ENCODE measurements at places on chromosomes 3 and 15.

DNA sequence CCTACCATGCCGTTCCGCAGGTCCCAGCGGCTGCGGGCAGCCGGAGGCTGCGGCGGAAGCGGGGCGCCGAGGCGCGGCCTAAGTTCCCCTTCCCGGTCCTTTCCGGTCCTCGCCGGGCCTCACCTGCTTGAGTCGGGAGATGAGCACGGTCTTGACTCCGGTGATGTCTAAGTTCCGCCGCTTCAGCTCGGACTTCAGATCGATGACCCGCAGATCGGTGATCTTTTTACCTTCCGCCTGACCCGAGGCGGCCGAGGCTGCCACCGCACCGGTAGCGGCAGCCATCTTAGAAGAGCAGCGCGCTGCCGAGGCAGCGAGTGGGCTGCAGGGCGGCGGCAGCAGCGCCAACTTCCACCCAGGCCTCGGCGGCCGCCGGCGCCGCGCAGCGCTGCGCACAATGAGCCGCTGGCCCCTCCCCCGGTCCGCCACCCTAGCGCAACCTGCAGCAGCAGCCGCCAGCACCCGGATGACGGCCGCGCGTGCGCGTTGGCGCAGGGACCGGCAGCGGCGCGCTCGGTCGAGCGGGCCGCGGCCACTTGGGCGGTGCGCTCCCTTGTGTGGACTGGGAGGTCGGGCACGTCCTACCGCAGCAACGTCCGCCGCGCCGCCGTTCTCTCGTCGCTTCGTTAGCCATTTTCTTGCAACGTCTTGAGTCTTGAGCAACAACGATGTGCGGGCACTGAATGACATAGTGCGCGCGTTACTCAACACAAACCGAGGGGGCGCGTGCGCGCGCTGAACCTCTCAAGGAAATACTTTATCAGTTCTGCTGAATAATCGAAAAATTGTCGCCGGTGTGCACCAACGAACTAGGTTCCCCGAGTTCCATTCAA is at the start of gene SLTM:
Gene SLTM (minus strand): TSS at position 399 of the 833 bp plus-strand sequence. CDS start 114 bp downstream, at position 285.
- DNase-seq: peak; percentile 95

DNA sequence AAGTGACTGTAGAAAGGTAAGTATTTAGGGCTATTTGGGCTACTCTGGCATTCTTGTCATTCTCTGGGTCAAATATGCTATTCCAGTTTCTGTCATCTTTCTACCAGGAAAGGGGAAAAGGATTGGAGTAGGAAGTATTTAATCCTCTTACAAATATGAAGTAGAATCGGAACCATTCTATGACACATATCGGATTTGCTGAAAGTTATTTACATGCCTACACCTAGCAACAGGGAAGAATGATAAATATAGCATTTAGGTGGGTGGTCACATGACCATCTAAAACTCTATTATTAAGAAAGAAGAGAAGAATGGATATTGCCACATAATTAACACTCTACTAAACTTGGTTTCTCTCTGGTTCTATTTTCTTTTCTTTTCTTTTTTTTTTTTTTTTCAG is 1353.1 kb downstream of the ZPLD1 start:
- no peak for DNase-seq

DNA sequence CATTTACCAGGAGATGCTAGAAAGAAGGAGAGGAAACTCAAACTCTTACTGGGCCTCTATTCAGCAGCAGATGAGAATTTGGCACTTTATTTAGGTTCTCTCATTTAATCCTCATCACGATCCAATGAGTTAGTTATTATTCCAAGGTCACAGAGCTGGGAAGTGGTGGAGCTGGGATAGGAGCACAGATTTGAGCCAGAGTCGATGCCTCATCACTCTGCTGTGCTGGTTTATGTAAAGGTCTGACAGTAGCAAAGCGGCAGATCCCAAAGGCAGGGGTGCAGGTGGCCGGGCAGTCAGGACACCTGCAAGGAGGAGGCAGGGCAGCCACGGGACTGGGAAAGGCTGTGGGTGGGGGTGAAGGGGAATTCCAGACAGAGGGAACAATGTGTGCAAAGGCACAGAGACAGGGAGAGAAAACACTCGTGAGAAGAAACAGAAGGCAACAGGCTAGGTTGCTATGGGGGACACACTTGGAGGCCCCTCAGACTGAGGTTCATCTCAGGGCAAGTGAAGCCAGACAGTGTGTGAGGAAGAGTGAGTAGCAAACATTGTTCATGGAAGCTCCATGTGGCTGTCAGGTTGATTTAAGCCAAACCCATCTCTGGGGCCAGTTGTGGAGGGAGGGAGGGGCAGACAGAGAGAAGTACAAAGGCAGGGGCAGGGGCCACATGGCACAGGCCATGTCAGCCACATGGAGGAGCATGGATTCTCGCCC is 26.8 kb downstream of the RAB6B start:
- DNase-seq: no peak

DNA sequence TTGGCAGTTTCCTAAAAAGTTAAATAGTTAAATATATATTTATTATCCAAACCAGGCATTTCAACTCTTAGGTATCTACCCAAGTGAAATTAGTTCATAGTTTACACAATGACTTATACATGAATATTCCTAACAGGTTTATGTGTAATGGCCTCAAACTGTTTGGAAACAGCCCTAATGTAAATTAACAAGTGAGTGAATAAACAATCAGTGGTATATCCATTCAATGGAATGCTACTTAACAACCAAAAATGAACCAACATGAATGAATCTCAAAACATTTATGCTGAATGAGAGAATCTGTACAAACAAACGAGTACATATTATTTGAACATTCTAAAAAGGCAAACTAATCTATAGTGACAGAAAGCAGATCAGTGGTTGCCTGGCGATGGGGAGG is 33.5 kb downstream of the PRTG start:
- no peak for DNase-seq

DNA sequence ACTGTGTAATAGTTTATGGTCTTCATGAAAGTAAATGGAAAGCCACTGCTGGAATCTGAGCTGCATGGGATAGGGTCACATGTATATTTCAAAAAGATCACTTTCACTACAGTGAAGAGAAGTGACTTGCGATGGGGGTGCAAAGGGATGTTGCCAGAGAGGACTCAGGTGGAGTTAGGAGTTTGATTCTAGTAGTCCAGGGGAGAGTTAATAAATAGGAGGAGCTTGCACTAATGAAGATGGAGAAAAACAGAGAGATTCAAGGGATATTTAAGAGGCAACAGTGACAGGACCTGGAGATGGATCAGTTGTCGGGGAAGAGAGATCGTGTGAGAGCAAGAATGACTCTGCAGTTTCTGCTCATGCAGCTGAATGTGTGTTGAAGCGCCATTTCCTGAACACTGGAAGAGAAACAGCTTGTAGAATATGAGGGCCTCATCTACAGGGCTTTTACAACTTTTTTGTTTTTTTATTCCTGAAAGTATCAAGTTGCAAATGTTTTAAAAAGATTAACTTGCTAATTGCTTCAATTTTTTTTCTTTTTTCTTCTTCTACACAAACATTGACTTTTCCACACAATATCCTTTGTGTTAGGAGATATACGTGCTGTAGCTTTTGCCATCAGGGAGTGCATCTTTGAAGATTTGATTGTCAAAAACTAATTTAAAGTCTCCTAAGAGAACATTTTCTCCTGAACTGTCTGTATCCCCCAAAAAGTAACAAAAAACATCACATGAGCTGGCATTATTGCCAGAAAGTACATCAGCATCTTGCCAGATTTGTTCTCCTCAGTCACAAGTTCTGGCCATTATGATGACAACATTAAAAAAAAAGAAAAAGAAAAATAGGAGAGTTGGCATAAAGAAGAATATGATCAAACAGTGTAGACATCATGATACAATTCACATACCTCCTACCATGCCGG is 37.5 kb downstream of the SETMAR start:
- no peak for DNase-seq

- no peak for DNase-seq
These were observed 292.9 kb downstream of the ZIC4 start for GRCh38 chr3:147113293-147114044.

GRCh38 chr3:185361920-185362319 is 1.0 kb upstream of the MAP3K13 start:
- no peak for DNase-seq

DNA sequence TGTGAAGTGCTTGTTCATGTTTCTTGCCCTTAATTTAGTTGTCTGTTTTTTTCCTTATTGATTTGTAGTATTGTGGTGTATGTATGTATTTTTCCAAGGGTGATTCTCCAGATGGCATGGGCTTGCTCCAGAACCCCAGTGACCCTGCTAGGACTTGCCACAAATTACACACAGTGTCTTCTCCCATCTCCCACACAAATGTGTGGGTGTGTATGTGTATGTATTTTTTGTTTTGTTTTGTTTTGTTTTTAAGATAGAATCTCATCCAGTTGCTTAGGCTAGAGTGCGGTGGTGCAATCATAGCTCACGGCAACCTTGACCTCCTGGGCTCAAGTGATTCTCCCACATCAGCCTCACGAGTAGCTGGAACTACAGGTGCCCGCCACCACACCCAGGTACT is 36.2 kb upstream of the ARID3B start:
- no peak for DNase-seq

DNA sequence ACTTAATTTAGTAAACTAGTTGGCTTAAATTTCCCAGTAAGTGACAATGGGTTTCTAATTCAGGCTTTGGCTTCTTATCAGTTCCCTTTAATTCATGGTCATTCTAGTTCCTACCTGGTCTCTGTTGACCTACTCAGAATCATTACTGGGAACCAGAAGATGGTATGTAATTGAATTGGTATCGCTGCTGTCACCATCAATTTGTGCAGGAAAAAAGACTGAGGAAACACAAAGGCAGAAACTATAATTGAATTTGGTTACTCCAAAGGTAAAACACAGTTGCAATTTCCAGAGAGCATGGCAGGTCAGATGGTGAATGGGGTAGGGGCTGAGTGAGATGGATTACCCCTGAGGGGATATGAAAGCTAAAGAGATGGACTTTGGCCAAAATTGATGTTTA is 226.5 kb upstream of the GAP43 start:
- no peak for DNase-seq

DNA sequence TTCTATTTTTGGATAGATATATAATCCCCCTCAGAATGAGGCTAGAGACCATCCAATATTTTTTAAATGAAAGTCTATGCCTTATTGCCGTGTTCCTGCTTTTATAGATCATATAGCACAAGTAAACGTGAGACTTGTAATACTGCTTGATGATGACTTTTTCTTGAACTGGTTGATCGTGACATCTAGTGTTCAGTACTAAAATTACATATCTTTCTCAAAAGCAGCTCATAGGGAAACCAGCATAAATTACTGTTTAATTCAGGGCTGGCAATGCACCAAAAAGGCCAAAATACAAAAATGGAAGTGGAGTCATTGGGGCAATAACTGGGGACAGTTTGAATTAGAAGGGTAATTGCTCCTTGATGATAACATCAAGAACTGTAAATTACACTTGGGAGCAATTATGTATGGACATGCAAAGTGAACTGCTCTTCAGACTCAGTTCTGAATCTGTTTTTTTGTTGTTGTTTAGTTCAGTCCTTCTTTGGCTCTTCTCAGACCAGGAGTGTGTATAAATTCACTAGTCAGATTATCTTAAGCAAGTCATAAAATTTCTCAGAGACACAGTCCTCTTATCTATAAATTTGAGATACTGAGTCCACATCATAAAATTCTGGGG is 325.3 kb downstream of the THSD4 start:
- no peak for DNase-seq

DNA sequence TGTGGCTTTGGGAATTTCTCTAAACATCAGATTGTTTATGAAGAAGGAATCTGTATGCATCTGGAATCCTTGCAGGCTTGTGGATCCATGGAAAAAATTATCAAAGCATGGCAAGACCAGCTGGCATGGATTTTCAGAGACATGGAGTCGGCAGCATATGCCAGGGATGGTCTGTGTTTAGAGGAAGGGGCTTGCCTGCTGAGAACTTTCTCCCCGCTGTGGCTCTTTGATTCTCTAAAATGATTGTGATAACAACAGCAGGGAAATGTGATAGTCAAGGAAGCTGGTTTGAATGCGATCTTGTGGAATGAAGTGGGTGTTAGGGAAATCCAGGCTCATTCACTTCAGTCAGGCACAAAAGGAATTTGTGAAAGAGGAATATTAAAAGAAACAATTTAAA is 245.7 kb upstream of the THRB start:
- no peak for DNase-seq

- no peak for DNase-seq
These were observed 177.9 kb downstream of the CDIN1 start for GRCh38 chr15:36757189-36757814.

GRCh38 chr15:98113327-98113726 is 152.8 kb downstream of the ARRDC4 start:
- no peak for DNase-seq
